Activated CD8-positive, alpha-beta memory T cell treated with anti-CD3 and anti-CD28 coated beads for 4 hours (primary cell): ENCODE measurements at places on chromosomes 6 and 20.

DNA sequence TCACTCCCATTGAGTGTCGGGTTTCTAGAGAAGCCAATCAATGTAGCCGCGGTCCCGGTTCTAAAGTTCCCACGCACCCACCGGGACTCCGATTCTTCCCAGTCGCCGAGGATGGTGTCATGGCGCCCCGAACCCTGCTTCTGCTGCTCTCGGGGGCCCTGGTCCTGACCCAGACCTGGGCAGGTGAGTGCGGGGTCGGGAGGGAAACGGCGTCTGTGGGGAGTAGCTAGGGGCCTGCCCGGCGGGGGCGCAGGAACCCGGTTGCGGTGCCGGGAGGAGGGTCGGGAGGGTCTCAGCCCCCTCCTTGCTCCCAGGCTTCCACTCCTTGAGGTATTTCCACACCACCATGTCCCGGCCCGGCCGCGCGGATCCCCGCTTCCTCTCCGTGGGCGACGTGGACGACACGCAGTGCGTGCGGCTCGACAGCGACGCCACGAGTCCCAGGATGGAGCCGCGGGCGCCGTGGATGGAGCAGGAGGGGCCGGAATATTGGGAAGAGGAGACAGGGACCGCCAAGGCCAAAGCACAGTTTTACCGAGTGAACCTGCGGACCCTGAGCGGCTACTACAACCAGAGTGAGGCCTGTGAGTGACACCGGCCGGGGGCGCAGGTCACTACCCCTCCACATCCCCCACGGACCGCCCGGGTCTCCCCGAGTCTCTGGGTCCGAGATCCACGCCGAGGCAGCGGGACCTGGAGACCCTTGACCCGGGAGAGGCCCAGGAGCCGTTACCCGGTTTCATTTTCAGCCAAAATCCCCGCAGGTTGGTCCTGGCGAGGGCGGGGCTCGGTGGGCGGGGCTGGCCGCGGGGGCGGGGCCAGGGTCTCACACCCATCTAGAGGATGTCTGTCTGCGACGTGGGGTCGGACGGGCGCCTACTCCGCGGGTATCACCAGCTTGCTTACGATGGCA lies 35.2 kb upstream of the HLA-G start:
- peak; percentile 67 for DNase-seq

GRCh38 chr20:43534016-43534415 lies 24.8 kb upstream of the SGK2 start:
- DNase-seq = no peak

DNA sequence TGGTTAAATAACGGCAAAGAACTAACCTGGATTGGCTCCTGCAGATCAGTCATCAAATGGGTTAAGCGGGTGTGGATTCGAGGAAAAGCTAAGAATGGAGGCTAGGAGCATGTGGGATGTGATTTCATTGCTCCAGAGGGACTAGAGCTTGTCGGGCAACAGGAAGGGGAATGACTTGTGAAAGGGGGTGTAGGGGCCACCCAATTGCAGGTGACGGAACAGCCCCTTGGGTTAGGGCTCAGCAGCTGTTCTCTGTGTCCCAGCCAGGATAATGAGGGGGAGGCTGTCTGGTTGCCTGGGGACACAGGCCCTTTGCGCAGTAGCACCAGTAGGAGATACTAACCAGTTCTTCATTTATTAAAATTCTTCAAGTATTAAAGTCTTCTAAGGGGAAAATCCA lies 25.0 kb upstream of the MRPS18A start:
- DNase-seq = no peak

- DNase-seq = no peak
These were observed 32.8 kb downstream of the TNXB start for GRCh38 chr6:32076321-32076809.

DNA sequence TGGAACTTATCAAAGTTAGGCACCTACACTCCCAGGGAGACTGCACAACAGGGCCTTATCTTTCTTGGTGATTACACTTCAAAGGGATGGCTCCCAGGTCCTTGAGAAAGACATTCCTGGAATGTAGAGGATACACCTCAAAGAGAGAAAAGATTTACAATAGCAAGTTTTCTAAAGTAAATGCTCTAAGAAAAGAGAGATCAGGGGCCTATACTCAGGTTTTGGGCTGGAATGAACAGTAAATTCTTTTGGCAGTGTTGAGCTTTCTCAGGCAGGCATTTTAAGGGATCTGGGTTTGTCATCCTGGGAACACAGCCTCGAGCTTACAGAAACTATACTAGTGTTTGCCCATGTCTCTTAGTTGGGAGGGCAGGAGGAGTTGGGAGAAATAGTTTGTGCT lies 31.7 kb upstream of the ME1 start:
- no peak for DNase-seq

DNA sequence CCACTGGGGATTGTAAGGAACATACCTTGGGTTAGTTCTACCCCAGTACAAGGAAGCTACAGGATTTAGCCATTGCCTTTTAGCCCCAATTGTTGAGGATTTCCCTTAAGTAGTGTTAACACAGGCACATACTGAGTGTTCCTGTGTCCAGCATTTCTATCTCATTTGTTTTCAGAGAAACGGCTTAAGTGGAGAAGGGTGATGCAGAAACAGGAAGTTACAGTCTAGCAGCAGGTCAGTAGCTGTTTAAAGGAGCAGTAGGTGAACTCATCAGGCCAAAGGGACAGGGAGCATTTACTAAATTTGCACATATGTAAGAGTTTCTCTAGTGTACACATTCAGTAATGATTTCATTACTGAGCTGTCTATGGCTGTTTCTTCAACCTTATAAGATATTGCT lies 644.2 kb upstream of the GJE1 start:
- DNase-seq = no peak

GRCh38 chr6:29294499-29294914 lies 7.0 kb upstream of the OR14J1 start:
- no peak for DNase-seq

DNA sequence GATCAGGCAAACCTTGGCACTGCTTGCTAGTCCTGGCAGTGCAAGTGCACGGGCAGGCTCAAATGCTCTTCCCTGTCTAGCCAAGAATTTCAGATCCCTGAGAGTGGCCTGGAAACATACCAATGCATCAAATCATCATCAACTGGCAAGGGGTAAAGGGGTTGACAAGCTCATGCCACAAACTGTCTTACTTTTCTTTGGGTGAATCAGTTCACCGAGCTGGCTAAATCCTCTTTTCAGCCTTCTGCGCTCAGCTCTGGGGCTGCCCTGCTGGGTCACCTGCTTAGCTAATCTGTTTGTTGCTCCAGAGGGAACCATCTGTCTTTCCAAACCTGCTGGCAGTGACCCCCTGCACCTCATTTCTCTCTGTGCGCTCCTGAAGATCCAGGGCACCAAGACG lies 59.5 kb downstream of the LYRM4 start:
- DNase-seq = no peak

DNA sequence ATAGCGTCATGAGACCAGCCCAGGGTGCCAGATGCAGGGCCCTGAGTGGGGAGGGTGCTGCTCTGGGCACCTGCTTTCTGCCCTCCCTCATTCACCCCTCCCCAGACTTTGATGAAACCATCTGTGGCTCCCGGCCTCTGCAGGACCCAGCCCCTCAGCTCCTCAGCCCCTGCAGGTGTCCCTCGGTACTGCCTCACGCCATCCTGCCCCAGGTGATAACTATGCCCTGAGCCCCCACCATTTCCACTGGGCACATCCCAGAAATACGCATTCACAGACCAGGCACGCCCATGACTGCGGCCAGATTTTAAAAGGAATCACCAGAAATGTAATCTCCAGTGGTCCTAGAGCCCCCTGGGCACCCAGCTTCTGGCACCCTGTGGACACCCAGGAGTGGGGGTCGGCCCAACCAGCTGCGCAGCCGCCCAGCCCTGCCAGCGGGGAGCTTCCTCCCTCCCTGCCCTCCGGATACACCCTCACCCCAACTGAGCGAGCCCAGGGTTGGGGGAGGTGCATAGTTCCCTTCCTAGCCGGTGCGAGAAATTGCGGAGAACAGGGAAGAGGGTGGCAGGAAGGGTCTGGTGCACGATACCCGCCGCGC lies 615 bp upstream of the NTSR1 start:
- no peak for DNase-seq

- DNase-seq = no peak
These were observed 666.4 kb upstream of the PTCHD4 start for GRCh38 chr6:48777411-48777810.

DNA sequence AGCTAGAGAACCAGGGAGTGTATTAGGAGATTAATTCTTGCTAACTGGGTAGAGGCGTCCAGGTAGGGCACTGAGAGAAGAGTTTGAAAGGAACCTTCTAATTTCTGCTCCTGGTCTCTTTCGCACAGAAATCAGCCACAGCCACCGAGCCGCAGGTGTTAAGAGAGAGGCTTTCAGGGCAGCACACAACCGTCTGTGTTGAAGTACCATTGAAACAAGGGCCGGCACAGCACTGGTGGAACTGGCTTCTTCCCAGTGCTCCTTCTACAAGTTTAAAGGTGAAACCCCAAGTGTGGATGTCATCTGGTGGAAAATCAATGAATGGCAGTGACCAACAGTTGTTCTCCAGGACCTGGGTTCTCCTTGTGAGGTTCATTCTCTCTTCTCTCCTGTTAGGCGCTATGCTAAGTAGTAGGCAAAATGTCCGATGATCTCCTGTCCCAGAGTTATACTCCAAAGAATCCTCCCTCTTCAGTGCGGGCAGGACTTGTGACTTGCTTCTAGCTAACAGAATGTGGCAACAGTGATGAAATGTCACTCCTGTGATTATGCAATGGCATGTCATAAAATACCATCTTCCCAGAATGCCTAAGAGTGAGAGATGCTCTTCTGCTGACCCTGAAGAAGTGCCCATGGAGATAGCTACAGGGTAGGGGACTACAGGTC lies 15.0 kb upstream of the RIN2 start:
- no peak for DNase-seq

GRCh38 chr6:13538084-13538483 lies 36.3 kb upstream of the SIRT5 start:
- no peak for DNase-seq

- no peak for DNase-seq
These were observed 16.0 kb upstream of the CITED2 start for GRCh38 chr6:139390447-139390846.

GRCh38 chr6:155314773-155315515 lies 660 bp upstream of the TFB1M start:
- DNase-seq = no peak
